ENCODE measurements at places on chromosomes 11 and 22. TPM values are rescaled to one million over a fixed set of nuclear protein-coding genes. Genes with fewer than 3 reads are reported as not detected.

RIC3 gene
- 10.2 TPM for total RNA-seq

IGF2 gene
- total RNA-seq = 87.7 TPM

DNA sequence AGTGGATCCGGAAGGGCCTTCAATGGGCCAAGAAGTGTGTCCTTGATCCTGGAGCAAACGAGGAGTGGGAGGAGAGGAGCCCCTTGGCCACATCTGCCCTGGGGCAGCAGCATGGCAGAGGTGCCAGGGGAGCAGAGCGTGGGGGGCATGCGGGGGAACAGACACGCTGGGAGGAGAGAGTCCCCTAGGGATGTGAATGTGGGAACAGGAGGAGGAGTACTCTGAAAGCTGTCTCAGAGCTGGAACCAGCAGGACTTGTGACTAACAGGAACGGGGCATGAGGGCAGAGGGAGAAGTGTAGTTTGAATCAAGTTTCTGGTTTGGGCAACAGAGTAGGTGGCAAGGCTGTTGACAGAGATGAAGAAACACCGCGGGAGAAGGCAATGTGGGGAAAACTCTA, 54.5 kb upstream of the SLC35C1 start:
- no peak for DNase-seq

GAB4 gene
- total RNA-seq = not detected

DNA sequence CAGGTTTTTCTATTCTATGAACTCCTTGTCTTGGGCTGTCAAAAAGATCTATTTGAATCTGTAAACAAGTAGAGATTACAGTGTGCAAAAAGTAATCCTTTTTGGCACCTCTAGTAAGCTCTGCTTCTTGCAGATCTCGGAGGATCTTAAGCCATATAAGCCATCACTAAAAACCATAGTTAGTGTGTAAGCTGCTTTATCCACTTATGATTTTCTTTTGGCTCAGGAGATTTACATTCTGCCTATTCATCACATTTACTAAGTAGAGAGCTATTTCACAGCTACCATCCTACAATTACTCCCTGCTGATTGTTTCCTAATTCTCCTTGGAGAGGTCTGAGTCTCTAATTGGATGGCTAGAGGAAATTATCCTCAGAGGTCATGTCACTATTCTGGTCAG, 385.7 kb downstream of the AASDHPPT start:
- DNase-seq = no peak

GRCh38 chr11:65207918-65208784, 26.4 kb downstream of the CAPN1 start:
- DNase-seq = no peak

MMP12 gene
- total RNA-seq = 16.9 TPM

GRCh38 chr11:96318850-96319249, 24.1 kb downstream of the MAML2 start:
- DNase-seq = no peak

DNA sequence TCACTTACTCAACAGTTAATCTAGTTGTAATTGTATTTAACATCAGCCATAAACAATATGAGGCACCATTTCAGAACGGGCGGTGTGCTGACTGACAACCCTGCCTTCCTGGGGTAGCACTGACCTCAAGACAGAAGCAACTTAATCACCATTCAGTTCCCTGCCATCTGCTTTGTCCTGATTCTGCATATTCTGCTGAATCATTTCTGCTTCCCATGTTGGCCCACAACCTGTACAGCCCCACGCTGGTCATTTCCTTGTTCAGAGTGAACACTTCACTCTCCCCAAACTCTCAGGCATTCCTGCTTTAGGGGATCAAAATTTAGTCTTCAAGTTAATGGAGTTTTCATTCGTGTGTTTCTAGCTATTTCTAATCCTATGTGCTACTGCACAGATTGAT, 132.3 kb upstream of the ZBED5 start:
- no peak for DNase-seq

GRCh38 chr11:17443000-17443399, 33.6 kb downstream of the ABCC8 start:
- DNase-seq = no peak

CADM1 gene
- 91.3 TPM for total RNA-seq

PLA2G3 gene
- total RNA-seq = 0.85 TPM

- DNase-seq = no peak
These were observed 663 bp upstream of the BUD13 start for GRCh38 chr11:116773203-116774097.

- no peak for DNase-seq
These were observed 39.4 kb upstream of the RTL6 start for GRCh38 chr22:44537467-44537866.

DNA sequence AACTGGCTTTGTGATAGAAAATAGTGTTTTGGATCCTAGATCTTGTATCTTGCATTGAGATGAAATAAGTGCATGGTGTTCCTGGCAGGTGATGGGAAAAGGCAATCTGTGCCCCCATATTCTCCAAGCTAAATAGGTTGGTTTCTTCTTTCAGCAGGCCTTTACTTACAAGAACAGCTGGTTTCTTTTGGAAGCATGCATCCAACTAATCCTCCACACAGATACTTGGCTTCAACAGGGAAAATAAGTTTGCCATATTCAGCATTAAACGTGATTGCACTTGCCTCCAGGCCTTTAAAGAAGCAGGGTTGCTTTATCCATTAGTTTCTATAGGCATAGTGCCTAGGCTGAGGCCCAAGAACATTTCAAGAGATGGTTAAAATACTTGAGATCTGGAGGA, 59.9 kb downstream of the APIP start:
- DNase-seq = peak; percentile 39

- DNase-seq = no peak
These were observed 119.1 kb downstream of the WT1 start for GRCh38 chr11:32316232-32316631.

GRCh38 chr11:35168671-35169070, 29.7 kb downstream of the CD44 start:
- no peak for DNase-seq

DNA sequence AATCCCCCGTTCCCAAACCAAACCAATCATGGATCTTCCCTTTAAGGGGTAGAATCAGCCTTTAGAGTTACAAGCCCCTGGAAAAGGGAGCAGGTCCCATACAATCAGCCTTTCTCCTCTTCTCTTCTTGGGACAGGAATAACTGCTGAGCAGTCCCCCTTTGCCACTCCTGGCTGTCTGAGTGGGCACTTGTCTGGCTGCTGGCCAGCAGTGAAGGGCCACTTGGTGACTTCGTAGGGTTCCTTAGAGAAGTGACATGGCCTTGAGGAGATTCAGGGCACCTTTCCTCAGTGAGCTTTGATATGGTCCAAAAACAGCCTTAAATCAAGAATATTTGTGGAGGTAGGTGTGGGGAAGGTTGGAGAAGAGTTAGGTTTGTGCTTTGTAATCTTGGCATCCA, 53.5 kb upstream of the HORMAD2 start:
- DNase-seq = peak; percentile 41

MPEG1 gene
- 45.6 TPM for total RNA-seq

- DNase-seq = no peak
These were observed 741.1 kb downstream of the NELL1 start for GRCh38 chr11:21410513-21410912.

CYTH4 gene
- total RNA-seq = 44.0 TPM

- DNase-seq = peak; percentile 95
These were observed 32.3 kb downstream of the NEAT1 start for GRCh38 chr11:65454696-65455456.

GRCh38 chr11:128904656-128905344, 13.6 kb downstream of the KCNJ5 start:
- DNase-seq = peak; percentile 56

SLC22A9 gene
- not detected for total RNA-seq

GRCh38 chr11:25625094-25625493, 706.8 kb upstream of the ANO3 start:
- DNase-seq = no peak

DNA sequence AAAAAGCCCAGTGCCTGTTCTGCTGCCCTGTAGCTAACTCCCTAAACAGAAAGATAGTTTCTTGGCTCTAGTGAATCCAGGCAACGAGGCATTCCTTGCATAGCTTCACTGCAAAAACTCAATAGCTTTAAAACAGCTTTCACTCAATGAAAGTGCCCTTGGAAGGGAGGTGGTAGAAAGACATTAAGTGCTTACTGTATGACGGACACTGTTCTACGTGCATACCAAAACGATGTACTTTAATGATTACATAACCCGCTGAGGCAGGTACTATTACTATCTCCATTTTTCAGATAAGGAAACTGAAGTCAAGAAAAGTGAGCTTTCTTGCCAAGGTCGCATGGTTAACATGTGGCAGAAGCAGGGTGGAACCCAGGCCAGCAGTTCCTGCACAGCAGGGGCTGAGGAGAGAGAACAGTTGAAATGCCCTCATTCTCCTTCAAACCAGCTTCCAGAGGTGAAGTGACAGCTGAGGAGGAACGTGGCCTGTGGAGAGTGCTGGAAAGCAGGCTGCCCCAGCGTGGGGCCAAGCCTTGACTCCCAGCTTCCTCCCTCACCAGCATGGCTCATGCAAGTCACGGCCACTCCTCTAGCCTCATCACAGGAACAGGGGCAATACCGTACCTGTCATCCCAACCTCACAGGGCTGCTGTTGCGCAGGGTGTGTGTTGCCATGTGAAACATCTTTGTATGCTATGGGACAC, 227.5 kb upstream of the NARS2 start:
- peak; percentile 37 for DNase-seq

- DNase-seq = peak; percentile 32
These were observed 51.5 kb downstream of the ALG9 start for GRCh38 chr11:111819829-111820237.

DNA sequence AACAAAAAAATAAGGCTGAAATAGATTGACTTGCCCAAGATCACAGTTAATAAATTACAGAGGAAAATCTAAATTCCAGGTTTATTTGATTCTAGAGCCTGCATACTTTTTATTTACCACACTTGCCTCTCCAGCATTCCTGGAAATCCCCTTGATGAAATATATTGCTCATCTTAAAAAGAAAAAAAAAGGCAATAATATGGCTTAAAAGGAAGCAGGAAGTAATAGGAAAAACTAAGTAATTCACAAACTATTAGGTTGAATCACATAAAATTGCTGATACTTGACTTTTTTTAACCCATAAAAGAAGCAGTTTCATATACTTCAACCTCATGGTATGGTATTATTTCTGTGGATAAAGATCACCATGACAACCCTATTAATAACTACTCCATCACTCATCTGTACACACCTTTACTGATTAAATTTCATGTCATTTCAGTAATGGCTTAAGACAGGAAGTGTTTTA, 52.9 kb downstream of the COPB1 start:
- no peak for DNase-seq

NUDT22 gene
- 23.7 TPM for total RNA-seq

PGM2L1 gene
- 10.4 TPM for total RNA-seq

TCN1 gene
- 4.4 TPM for total RNA-seq

CASP4 gene
- 63.0 TPM for total RNA-seq

DNA sequence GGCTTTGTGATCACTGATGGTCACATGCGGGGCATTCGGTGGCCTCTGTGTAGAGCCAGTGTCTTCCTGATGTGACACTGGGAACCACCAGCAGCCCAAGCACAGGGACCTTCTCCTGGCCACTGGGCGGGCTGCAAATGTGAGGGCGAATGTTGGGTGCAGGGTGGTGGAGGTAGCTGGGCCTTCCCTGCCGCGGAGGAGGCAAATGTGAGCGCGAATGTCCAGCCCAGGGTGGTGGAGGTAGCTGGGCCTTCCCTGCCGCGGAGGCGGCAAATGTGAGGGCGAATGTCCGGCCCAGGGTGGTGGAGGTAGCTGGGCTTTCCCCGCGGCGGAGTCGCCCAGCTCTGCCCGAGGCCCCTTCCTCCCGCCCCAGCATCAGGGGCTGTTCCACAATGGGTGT, 23.3 kb downstream of the PTDSS2 start:
- DNase-seq = no peak

DNA sequence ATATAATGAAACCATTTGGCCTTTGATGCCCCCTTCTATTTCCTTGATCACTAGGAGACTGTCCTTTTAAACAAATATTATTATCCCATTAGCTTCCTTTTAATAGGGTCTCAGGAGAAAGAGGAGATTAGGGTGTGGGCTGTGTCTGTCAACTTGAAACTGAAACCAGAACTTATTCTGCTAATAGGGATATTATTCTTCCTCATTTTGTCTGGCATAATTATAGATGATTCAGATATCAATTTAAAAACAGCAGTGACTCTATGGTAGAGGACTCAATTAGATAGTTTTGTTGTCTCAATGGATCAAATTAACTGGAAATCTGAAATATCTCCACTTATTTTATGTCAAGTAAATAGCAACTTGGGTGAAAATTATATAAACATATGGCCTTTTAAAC, 584.9 kb upstream of the CCDC90B start:
- DNase-seq = no peak

MAP4K2 gene
- total RNA-seq = 41.8 TPM

DNA sequence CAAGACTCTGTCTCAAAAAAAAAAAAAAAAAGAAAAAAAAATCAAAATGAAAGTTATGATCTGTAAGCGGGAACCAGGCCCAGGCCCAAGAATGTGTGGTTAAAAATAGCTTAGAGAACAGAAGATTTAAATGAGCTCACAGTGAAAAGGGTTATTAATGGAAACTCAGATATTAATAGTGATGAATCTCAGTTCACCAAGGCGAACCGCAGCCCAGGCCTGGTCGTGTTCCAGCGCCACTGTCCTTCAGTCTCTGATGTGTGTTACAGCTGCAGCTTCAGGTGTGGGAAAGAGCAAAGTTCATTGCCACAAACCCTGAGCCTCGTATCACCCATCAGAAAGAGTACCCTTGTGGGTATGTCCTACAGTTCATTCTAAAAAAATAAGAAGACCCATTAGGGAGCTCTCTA, 107.1 kb downstream of the GAB2 start:
- DNase-seq = peak; percentile 86

DNA sequence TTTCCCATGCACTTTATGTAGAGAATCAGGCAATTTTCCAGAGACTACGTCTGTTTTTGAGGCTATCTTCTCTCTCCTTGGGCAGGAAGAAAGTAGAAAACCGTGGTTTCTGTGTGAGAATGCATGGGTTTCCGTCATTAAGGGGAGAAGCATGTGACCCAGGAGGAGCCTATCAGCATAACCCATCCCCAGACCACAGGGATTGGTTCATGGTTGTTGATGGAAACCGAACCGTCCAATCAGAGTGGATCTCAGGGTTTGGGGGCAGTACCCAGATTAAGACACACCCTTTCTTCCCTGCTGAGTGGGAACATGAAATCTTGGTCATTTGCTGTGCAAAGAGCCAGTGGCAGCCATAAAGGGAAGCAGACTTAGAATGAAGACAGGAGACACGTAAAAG, 517.8 kb downstream of the MN1 start:
- no peak for DNase-seq

DNA sequence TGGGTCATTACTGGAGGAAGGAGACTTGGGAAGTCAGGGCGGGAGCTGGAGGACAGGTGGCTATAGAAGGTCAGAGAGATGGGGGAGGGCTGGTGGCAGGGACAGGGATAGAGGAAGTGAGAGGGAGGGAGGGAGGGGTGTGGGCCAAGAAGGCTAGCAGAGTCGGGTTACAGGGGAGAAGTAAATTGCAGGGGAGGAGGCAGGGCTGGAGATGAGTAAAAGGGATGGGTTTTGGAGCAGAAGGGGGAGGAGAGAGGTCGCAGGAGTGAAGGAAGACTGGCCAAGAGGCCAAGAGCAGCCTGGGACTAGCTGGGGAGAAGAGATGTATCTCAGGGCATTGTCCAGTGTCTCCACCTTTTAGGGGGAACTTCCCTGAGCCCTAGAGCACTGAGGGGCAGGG, 33.0 kb downstream of the LRRC10B start:
- peak; percentile 22 for DNase-seq

OR8G5 gene
- not detected for total RNA-seq
